ENCODE measurements at places on chromosomes 1 and 21.

DNA sequence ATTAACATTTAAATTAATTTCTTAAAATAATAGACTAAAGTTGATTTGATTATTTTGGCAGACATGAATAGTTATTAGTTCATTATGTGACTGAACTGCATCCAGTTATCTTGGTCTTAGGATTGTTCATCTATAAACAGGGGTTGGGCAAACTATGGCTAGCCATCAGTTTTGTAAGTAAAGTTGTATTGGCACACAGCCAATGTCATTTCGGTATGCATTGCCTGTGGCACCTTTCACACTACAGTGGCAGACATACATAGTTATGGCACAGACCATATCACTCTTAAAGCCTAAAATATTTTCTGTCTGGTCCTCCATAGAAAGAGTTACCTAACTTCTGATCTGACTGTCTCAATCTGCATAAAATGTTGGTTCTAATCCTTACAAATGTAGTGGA, 27.2 kb downstream of the ADGRL2 start:
- DNase-seq: no peak

DNA sequence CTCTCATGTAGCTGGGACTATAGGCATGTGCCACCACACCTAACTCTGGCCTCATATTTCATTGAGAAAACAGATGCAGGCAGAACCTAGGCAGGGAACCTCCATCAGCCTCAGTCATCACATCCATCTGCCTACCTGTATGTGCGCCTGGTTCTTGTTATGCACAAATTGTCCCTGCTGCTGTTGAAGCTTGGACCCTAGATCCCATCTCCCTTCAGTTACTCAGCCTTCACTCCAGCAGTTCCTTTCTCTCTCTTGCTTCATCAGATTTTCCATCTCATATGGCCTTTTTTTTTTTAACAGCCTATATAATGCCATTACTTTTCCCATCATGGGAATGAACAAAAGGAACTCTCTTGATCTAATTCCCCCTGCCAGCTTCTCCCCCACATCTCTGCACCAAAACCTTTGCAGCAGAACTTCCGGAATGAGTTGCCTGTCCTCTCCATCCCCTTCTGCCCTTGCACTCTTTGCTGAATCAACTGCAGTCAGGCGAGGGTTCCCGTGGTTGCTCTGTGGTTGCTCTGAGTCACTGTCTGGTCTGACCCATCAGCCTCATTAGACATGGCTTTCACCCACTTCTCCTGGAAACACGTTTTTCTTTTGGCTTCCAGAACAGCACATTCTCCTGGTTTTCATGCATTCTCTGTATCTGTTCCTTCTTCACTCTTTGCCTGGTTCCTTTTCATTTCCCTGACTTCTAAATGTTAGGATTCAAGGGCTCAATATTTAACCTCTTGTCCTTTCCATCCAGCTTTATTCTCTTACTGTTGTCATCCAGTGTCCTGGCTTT, 41.5 kb downstream of the UBE4B start:
- no peak for DNase-seq

GRCh38 chr1:222583079-222583478, 6.7 kb downstream of the TAF1A start:
- no peak for DNase-seq

GRCh38 chr1:171116676-171117075, 26.0 kb downstream of the FMO3 start:
- no peak for DNase-seq

- no peak for DNase-seq
These were observed 317.0 kb downstream of the HHAT start for GRCh38 chr1:210645582-210646257.

DNA sequence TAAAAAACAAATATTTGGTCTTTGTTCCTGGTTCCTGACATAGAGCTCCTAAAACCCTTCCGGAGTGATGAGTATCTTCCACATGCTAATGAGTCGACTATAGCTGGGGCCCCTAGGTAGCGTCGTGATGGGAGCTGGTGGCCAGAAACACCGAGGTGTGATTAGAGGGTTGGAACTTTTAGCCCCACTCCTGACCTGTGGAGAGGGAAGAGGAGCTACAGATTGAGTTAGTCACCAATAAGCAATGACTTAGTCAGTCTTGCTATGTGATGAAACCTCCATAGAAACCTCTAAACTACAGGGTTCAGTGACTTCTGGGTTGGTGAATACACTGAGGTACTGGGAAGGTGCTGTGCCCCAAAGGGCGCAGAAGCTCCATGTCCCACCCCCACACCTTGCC, 30.1 kb upstream of the PLD5 start:
- DNase-seq: no peak

- no peak for DNase-seq
These were observed 12.1 kb downstream of the MIA3 start for GRCh38 chr1:222629921-222630535.

- DNase-seq: no peak
These were observed 98.1 kb upstream of the NRIP1 start for GRCh38 chr21:15162921-15163320.

DNA sequence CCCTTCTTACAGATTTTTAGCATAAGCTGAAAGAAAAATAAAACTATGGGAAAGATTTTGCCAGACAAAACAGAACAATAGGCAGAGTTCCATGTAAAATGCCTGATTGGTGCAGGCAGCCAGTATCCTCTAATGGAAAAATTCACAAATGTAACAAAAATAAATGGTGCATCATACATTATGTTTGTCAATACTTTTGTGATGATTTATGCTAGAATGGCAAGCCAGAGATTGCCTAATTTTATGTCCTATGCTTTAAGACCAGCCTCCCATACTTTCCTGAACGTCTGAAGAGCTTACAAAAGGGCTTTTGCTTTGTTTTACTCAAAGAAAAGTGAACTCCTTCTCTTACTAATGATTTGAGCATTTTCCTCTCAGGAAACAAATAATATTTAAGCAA, 81.5 kb upstream of the KCNJ15 start:
- DNase-seq: no peak

DNA sequence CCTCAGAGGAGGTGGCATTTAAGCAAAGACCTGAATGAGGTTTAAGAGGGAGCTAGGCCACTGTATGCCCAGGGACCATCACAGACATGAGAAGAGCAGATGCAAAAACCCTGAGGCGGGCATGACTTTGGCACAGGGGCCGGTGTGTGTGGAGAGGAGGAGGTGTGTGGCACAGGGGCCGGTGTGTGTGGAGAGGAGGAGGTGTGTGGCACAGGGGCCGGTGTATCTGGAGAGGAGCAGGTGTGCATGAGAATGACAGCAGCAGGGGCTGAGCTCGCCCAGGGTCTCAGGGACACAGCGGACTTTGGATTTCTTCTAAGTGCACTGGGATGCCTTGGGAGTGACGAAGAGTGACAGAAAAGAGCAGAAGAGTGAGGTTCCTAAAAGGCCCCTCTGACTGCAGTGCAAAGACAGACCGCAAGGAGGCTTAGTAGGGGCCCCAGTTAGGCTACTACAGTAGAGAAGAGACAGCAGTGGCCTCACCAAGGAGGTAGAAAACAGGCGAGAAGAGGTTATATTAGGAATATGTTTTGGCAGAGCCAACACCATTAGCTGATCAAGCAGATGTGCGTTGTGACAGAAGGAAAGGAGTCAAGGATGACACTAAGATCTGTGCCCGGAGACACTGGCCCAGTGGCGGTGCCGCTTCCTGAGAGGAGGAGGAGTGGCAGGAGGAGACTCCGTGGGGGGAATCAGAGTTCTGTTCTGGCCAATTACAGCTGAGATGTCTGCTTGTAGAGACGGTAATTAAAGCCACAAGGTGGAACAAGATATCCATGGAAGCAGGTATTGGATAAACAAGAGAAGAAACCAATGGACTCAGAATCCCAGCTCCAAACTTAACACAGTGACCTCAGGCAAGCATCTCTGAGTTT, 18.4 kb downstream of the ZBTB17 start:
- DNase-seq: no peak

DNA sequence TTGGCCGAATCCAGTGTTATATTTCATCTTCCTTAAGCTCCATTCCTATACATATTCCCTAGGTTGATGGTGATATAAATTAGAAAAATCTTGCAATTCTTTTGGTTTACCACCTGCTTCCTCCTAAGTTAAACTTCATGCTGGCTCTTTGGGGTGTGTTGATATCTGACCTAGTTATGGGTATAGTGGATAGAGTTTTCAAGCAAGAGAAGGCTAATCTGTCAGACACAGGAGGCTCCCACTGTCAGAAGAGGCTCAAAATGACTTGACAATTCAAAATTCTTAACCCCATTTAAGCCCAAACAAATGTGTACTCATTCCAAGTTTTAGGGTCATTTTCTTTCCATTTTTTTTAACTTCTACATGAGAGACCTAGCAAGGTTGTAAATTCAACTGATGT, 8.5 kb upstream of the SLC35D1 start:
- DNase-seq: no peak

DNA sequence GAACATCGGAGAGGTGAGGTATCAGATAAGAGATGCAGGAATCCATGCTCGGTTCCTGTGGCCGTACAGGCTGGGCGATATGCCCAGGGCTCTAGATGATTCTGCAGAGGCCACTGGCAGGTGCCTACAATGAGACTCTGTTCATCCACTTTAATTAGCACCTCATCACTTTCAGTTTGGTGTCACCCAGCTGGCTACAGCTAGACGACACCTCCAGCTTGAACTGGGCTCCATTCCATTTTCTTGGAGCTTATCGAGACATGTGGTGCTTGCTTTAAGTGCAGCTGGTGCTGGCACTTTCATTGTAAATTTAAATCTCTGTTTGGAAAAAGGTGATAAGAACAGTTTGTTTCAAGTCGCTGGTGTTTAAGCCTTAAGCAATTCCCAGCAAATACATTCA, 322.5 kb upstream of the ADGRL2 start:
- DNase-seq: peak; percentile 45

DNA sequence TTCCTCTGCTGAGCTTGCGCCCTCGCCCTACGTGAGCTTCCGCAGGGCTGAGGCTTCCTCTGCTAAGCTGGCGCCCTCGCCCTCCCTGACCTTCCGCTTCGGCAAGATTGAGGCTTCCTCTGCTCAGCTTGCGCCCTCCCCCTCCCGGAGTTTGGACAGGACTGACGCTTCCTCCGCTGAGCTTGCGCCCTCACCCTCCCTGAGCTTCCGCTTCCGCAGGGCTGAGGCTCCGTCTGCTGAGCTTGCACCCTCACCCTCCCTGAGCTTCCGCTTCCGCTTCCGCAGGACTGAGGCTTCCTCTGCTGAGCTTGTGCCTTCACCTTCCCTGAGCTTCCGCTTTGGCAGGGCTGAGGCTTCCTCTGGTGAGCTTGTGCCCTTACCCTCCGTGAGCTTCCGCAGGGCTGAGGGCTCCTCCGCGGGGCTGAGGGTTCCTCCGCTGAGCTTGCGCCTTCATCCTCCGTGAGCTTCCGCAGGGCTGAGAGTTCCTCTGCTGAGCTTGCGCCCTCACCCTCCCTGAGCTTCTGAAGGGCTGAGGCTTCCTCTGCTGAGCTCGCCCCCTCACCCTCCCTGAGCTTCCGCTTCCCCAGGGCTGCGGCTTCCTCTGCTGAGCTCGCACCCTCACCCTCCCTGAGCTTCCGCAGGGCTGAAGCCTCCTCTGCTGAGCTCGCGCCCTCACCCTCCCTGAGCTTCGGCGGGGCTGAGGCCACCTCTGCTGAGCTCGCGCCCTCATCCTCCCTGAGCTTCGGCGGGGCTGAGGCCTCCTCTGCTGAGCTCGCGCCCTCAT, 753.6 kb upstream of the TPTE start:
- no peak for DNase-seq

GRCh38 chr1:17566417-17566816, 26.9 kb downstream of the ARHGEF10L start:
- DNase-seq: no peak

GRCh38 chr1:35899941-35900340, 16.9 kb downstream of the AGO1 start:
- no peak for DNase-seq

DNA sequence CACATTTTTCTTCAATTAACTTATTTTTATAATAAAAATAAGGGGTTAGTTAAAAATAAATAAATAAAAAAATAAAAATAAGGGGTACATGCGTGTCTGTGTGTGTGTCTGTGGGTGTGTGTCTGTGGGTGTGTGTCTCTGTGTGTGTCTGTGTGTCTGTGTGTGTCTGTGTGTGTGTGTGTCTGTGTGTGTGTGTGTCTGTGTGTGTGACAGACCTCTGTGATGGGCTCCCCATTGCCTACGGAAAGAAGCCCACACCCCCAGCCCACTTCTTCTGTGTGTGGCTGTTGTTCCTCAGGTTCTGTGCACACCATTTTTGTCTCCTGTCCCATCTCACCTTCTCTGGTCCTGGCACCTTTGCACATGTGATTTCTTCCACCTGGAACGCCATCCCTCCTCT, 9.9 kb downstream of the PHLDA3 start:
- DNase-seq: no peak
